ENCODE measurements at places on chromosomes 6 and 20.

DNA sequence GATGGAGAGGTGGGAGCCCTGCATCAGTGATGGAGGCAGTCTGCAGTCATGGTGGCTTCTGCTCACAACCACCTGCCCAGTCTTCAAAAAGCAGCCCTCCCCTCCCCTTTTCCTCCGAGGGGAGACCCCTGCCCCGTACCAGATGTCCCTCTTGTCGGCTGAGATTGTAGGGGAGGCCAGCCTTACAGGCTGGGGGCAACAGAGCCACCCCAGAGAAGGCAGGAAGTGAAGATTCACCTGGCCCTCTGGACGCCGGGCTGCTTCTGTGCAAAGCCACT lies 4.5 kb downstream of the TNFRSF6B start:
- no peak for DNase-seq

DNA sequence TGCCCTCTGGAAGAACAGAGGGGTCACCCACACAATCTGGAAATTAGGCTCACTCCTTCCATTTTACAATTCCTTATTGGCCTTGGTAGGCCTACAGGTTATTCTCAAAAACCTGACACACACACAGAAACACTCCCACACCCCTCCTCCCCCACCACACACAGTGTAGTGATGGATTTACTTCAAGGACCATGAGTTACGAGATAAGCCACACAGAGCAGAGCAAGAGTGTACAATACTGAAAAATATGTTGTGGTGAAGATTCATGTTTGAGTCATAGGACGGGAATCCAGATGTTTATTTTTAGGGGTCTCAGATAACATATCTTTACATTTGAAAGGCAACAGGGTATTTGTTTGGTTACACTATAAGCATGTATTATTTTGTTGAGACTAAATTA lies 291.9 kb downstream of the PLCB1 start:
- DNase-seq = no peak

GRCh38 chr20:37225146-37225545 lies 36.5 kb downstream of the GHRH start:
- no peak for DNase-seq

DNA sequence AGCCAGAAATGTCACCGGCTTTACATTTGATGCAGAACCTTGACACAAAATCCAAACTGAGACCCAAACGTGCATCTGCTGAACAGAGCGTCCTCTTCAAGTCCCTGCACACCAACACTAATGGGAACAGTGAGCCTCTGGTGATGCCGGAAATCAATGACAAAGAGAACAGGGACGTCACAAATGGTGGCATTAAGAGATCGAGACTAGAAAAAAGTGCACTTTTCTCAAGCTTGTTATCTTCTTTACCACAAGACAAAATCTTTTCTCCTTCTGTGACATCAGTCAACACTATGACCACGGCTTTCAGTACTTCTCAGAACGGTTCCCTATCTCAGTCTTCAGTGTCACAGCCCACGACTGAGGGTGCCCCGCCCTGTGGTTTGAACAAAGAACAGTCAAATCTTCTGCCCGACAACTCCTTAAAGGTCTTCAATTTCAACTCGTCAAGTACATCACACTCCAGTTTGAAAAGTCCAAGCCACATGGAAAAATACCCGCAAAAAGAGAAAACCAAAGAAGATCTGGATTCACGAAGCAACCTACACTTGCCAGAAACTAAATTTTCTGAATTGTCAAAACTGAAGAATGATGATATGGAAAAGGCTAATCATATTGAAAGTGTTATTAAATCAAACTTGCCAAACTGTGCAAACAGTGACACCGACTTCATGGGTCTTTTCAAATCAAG lies 108.4 kb downstream of the RTN4IP1 start:
- DNase-seq = no peak

DNA sequence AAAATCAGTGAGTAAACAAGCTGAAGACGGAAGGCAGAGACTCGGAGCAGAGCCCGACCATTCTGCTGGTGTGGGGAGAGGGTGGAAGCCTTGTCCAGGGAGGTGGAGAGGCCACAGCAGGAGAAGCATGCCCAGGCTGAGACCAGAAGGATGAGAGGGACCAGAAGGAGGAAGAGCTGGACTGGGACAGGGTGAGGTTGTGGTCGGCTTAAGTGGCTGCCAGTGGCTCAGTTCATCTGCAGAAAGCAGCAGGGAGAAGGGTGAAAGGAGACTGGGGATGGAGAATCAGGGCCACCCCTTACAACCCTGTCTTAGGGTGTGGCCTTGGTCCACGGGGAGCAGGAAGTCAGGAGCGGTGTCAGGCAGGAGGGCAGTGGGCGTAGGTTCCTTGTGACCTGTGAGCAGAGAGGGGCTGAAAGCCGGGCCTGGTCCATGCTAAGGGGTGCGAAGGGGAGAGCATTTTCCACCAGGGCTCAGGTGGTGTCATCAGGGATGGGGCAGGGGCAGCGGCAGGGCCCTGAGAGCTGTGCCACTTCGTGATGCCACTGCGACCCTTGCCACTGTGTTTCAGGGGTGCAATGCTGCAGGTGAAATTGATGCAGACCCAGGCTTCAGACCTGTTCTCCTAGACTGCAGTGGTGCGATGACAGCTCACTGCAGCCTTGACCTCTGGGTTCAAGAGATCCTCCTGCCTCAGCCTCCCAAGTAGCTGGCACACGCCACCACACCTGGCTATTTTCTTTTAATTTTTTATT lies 81.1 kb downstream of the TTLL2 start:
- DNase-seq = no peak

GRCh38 chr6:157335829-157336228 lies 12.5 kb upstream of the TMEM242 start:
- no peak for DNase-seq

GRCh38 chr6:44176762-44177509 lies 18.3 kb downstream of the CAPN11 start:
- DNase-seq = no peak
